ENCODE measurements at places on chromosomes 13 and 19.

DNA sequence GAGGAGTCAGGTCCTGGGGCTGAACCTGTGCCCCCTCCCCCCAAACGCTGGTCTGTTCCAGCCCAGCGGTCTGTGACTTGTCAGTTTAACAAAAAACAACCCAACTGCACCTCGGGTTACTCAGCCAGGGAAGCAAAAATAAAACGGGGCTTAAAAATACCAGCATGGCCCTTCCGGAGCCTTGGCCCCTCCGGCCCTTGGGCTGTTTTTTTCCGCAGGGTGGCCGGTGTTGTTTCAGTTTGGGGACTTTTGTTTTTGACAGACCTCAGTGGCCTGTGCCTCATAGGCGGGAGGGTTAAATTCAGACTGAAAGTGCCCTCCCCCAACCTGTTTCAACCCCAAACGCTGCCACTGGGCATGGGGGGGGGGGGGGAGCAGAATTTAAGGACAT, 4.0 kb downstream of the TCF3 start:
- DNase-seq: peak; percentile 83

GRCh38 chr19:41546386-41546789, 29.6 kb upstream of the CEACAM21 start:
- no peak for DNase-seq

GRCh38 chr13:98802559-98802958, 50.1 kb upstream of the SLC15A1 start:
- no peak for DNase-seq

DNA sequence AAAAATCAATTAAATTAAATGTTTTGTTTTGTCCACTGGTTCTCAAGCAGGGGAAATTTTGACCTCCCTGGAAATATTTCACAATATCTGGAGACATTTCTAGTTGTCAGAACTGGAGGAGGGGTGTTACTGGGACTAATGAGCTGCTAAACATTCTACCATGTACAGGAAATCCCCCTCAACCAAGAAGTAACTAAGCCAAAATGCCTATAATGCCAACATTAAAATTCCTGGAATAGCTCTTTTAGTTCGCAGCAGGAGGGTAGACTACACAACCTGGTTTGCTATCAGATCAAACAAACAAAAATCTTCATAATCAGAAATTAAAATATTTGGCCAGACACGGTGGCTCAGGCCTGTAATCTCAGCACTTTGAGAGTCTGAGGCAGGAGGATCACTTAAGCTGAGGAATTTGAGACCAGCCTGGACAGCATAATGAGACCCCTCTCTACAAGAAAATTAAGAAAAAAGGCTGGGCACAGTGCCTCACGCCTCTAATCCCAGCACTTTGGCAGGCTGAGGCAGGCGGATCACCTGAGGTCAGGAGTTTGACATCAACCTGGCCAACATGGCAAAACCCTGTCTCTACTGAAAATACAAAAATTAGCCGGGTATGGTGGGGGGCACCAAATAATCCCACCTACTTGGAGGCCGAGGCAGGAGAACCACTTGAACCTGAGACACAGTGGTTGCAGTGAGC, 13.7 kb upstream of the SMARCA4 start:
- DNase-seq: no peak

GRCh38 chr13:47454986-47455385, 546.1 kb downstream of the SUCLA2 start:
- no peak for DNase-seq

DNA sequence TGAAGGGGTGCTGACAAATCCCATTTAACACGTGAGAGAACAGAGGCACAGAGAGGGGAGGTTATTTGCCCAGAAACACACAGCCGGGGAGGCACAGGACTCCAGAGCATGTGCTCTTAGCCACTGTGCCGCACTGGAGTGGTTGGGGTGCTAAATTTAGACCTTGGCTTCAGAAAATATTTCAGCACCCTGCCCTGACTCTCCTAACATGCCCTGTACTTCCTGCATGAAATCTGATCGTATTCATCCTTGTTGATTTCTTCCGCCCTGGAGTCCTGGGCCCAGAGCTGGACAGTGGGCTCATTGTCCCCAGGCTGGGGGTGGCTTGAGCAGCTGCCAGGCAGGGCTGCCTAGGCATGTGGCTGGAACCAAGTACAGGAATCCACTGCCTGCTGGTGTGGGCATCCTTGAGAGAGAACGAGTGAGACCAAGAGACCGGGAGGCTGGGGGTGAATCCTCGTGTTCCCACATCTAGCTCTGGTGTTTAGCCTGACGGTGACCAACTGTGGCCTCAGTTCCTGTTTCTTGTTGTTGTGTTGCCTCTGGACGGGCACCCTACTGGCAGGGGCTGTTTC, 5.3 kb downstream of the SLC27A1 start:
- DNase-seq: no peak

DNA sequence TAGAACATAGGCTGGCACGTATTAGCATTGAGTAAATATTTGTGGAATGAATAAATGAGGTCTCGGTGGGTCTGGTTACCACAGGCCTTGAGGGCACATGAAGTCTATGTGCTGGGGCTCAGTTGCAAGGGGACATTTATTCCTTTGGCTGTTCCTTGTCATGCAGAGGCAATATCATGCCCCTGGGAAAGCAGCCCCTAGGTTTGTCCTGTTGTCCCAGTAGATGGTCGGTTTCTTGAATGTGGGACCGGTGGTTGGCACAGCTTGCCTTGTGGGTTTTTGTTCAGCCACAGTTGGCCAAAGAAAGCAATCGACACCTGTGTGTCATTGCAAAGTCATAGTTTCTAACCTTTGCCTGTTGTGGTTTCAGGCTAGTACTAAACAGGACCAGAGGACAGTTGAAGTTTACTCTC, 24.7 kb upstream of the GPR183 start:
- DNase-seq: no peak

DNA sequence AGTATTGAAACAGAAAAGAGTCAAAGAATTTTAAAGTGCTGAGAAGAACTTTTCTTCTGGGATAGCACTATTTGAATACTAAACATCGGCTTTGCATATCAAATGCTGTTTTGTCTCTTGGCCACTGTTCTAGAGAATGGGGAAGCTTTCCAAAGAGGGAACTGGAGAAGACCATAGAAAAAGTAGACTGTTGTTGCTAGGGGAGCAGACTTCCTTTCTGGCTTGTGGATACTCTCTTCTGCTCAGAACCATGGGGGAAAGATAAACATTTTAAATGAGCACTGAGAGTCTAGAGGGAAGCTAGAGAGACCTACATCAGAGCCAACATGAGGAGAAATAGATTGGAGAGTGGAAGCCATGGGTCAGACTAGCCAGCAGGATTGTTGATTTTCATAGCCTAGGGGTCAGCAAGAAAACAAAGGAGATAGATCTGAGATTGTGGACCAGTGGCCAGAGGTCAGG, 315.7 kb downstream of the KCTD12 start:
- DNase-seq: no peak

- DNase-seq: no peak
Measured at GRCh38 chr19:2138061-2138728, 13.2 kb downstream of the AP3D1 start.

GRCh38 chr19:4580021-4580901, 20.8 kb upstream of the SEMA6B start:
- no peak for DNase-seq

GRCh38 chr13:48833412-48833811, 142.3 kb upstream of the FNDC3A start:
- DNase-seq: no peak

DNA sequence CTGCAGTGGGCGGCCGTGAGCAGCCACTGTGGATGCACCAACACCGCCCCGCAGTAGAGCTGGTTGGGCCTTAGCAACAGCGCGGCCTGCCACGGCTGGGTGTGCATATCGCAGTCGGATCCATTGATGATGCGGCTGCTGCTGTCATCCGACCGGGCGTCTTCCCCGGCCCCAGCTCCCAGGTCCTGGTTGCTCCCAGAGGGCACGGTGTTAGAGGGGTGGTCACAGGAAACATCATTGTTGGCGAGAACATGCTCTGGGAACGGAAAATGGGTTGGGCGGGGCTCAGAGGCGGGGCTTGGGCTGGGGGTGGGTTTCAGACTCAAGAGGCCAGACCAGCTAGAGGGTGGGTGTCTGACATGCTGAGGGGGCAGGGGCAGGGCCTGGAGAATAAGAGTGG, 3.0 kb downstream of the KLK5 start:
- DNase-seq: no peak

- DNase-seq: peak; percentile 24
Measured at GRCh38 chr19:50204811-50205675, 1.6 kb downstream of the MYH14 start.

- DNase-seq: peak; percentile 43
Measured at GRCh38 chr19:39474139-39474620, 6.5 kb upstream of the TIMM50 start.

Data from GM06990 (cell line).